ENCODE measurements at places on chromosomes 3 and 15.

- no peaks in the 10 kb centered on the region for H3K4me1 ChIP-seq
- no peak overlapping the region for H3K27ac ChIP-seq
- no peaks in the 10 kb centered on the region for H3K36me3 ChIP-seq
- no peak for DNase-seq
These were observed 75.4 kb upstream of the SLC25A26 start for GRCh38 chr3:66145408-66145733.

GRCh38 chr3:99962703-99963102, 145.0 kb downstream of the CMSS1 start:
- no peak for DNase-seq
- no peaks in the 10 kb centered on the region for H3K27me3 ChIP-seq
- H3K4me3 ChIP-seq: no peak overlapping the region
- no peak overlapping the region for H3K27ac ChIP-seq

DNA sequence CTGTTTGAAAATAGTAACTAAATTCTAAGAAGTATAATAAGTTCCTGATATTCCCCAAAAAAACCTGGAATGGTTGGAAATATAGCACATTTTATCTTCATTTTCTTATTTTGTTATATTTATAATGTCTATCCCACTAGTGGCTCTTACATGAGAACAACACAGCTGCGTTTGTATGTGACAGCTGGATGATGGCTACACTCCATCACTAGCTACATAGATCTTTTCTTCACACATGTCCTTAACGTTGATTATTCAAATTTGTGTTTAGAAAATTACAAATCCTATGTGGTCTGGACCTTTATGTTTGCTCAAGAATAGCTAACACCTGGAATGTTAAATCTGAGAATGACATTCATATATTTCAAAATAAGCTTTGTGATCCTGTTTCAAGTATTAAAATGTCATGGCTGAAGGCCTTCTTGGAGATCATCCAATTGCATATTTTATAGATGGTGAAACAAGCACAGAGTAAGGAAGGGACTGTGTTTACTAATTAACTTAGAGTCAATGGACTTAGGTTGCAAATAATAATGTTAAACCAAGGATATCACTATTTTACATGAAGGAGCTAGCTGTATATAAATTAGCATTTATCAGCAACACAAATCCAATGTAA, 60.8 kb downstream of the ATP13A5 start:
- H3K36me3 ChIP-seq: no peaks in the 10 kb centered on the region
- DNase-seq: no peak
- H3K27me3 ChIP-seq: peaks cover 14% of the 10 kb centered on the region
- H3K27ac ChIP-seq: no peak overlapping the region
- no peak overlapping the region for H3K4me3 ChIP-seq
- H3K4me1 ChIP-seq: no peaks in the 10 kb centered on the region

DNA sequence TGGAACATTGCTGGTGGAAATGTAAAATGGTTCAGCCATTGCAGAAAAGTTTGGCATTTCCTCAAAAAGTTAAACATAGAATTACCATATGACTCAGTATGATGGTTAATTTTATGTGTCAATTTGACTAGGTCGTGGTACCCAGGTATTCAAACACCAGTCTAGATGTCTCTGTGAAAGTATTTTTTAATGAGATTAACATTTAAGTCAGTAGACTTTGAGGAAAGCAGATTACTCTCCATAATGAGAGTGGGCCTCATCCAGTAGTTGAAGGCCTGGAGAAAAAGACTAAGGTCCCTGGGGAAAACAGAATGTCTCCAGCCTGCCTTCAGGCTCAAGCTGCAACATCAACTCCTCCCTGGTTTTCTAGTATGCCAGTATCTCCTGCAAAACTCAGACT, 42.3 kb upstream of the TMEM87A start:
- H3K36me3 ChIP-seq: peaks cover 16% of the 10 kb centered on the region
- no peaks in the 10 kb centered on the region for H3K27me3 ChIP-seq
- H3K4me1 ChIP-seq: no peaks in the 10 kb centered on the region
- no peak overlapping the region for H3K4me3 ChIP-seq

- H3K4me1 ChIP-seq: no peaks in the 10 kb centered on the region
- no peak overlapping the region for H3K4me3 ChIP-seq
- no peak for DNase-seq
- H3K36me3 ChIP-seq: no peaks in the 10 kb centered on the region
- H3K27me3 ChIP-seq: no peaks in the 10 kb centered on the region
These were observed 99.8 kb upstream of the BFSP2 start for GRCh38 chr3:133300102-133300501.

DNA sequence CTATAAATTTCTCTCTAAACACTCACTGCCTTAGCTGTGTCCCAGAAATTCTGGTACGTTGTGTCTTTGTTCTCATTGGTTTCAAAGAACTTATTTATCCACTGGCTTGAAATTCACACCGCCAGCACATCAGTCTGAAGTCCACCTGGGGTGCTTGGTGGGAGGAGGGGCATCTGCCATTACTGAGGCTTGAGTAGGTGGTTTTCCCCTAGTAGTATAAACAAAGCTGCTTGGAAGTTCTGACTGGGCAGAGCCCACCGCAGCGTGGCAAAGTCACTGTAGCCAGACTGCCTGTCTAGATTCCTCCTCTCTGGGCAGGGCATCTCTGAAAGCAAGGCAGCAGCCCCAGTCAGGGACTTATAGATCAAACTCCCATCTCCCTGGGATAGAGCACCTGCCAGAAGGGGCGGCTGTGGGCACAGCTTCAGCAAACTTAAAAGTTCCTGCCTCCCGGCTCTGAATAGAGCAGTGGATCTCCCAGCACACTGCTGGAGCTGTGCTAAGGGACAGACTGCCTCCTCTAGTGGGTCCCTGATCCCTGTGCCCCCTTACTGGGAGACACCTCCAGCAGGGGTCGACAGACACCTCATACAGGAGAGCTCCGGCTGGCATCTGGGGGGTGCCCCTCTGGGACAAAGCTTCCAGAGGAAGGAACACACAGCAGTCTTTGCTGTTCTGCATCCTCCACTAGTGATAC, 114.1 kb downstream of the SUCLG2 start:
- H3K4me3 ChIP-seq: no peak overlapping the region
- peaks cover 32% of the 10 kb centered on the region for H3K36me3 ChIP-seq
- no peak for DNase-seq
- no peaks in the 10 kb centered on the region for H3K27me3 ChIP-seq

DNA sequence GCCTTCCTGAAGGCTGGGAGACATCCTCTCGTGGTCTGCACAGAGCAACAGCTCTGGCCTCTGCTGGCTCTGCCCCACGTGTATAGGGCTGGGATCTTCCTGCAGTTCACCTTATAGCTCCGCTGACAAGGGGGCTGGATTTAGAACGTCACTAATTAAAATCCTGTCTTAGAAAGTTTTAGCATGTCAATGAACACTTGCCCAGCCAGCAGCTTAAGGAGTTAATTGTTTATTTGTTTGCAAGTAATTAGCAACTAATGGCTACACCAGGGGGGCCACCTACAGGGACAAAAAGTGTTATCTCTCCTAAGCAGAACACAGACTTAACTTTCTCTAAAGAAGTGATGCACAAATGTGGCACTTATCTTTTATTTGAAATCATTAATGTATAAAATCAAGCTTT, at the start of gene HESX1:
Gene HESX1 (minus strand): TSS at position 84 of the 403 bp plus-strand sequence. CDS start 60 bp downstream, at position 24.
- H3K4me3 ChIP-seq: no peak within 1 kb of the TSS
- H3K27ac ChIP-seq: no peak within 1 kb of the TSS

DNA sequence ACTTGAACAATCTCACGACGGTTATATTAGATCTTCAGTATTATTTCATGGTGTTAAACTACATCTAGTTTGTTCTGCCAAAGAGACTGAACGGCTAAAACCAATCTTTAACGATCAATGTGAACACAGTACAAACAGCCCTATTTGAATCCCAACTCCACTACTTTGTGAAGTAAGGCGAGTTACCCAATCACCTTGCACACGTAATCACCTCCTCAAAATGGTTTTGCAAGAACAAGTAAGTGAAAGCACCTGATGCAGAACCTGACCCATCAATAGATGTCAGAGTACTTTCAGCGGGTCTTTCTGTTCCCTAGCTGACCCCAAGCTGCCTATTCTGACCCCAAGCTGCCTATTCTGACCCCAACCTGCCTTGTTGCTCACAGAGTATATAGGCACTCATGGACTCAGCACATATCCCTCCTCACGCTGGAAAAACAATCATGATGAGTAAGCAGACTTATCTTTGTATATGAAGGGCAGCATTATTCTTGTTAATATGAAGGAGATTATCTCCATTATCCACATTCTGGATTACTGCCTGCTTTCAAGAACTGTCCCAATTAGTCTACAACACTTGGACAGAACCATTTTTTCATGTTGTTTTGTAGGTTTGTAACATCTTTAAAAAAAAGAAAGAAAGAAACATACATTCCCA, 3.7 kb downstream of the KPNA1 start:
- no peaks in the 10 kb centered on the region for H3K27me3 ChIP-seq
- H3K27ac ChIP-seq: peak overlapping the region; percentile 35
- no peak overlapping the region for H3K4me3 ChIP-seq
- no peak for DNase-seq

DNA sequence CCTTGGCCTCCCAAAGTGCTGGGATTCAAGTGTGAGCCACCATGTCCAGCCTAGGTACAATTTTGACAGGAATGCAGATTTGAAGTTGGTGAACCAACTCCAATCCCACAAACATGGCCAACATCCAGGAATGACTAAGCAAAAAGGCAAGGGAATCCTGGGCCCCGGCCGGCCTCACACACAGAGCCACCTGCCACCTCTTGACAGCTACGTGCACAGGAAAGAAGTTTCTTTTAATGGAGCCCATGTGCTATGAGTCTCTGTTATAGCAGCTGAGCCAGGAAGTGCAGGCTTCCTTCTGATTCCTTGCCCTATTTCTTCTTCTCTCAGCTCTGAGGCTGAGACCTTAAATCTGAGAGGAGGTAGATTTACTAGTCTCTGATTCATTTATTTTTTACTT, 8.8 kb downstream of the TMEM40 start:
- H3K27ac ChIP-seq: peak overlapping the region; percentile 30
- no peak overlapping the region for H3K4me3 ChIP-seq
- no peaks in the 10 kb centered on the region for H3K36me3 ChIP-seq
- no peak for DNase-seq

DNA sequence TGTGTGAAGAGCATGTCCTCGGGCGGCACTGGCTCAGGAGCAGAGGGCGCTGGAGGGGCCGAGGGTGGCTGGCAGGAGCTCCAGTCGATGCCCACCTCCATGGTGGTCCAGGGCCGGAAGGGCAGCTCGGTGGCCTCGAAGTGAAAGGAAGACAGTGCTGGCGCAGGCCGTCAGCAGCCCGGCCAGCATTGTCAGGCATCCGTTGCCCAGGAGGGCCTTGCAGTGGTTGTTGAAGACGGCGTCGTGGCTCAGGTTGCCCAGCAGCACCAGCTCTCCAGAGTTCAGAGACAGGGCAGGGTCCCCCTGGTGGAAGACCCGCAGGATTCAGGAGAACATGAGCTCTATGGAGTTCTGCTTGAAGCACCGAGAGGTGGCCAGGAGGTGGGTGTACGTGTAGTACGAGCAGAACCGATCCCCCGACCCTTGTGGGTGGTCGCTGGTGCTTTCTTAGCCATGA, 16.5 kb upstream of the SIAH2 start:
- H3K36me3 ChIP-seq: no peaks in the 10 kb centered on the region
- no peaks in the 10 kb centered on the region for H3K4me1 ChIP-seq
- H3K27ac ChIP-seq: no peak overlapping the region
- H3K27me3 ChIP-seq: no peaks in the 10 kb centered on the region

DNA sequence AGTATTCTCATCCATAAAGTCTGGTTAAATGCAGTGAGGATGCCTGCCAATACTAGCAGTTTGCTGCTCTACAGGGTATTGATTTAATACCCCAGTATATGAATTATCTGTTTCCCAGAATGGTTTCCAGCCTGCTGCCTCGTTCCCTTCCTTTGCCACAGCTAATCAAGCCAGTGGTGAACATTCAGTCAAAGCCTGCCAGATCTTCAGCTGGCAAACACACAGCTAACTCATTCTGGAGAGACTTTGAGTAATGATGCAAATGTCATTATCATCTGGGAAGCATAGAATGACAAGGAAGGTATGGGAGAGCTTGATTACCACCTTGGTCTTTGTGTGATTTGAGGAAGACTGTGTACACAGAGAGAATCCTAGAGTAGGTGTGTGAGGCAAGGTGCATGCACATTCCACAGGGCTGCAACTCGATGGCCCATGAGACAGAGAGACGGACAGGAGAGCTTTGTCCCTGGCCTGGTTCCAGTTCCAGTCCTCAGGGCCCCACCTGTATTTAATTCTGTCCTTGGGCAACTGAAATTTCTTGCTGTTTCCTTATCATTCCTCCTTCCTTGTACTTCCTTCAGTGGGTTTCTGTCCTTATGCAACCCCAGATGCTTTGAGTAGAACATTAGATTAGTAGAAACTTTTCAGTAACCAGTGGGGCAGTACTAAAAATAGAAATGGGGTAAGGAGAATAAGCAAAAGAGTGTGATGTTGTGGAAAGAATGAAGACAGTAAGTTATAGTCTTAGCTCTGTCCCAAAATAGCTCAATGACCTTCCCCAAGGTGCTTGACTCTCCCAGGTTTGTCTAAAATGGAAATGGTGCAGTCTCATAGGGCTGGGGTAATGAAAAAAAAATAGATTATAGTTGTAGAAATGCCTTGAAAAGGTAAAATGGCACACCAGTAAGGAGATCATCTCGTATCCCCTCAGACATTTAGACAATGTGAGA, 72.5 kb downstream of the MITF start:
- no peak overlapping the region for H3K4me3 ChIP-seq
- no peak for DNase-seq
- no peak overlapping the region for H3K27ac ChIP-seq
- no peaks in the 10 kb centered on the region for H3K27me3 ChIP-seq

GRCh38 chr15:38072348-38073177, 138.1 kb downstream of the TMCO5A start:
- peak; percentile 87 for DNase-seq
- H3K4me3 ChIP-seq: peak overlapping the region; percentile 72
- H3K4me1 ChIP-seq: peaks cover 77% of the 10 kb centered on the region

- no peak for DNase-seq
- peaks cover 3% of the 10 kb centered on the region for H3K4me1 ChIP-seq
- no peak overlapping the region for H3K27ac ChIP-seq
- no peak overlapping the region for H3K4me3 ChIP-seq
These were observed 58.0 kb downstream of the FRMD5 start for GRCh38 chr15:44136991-44137477.

DNA sequence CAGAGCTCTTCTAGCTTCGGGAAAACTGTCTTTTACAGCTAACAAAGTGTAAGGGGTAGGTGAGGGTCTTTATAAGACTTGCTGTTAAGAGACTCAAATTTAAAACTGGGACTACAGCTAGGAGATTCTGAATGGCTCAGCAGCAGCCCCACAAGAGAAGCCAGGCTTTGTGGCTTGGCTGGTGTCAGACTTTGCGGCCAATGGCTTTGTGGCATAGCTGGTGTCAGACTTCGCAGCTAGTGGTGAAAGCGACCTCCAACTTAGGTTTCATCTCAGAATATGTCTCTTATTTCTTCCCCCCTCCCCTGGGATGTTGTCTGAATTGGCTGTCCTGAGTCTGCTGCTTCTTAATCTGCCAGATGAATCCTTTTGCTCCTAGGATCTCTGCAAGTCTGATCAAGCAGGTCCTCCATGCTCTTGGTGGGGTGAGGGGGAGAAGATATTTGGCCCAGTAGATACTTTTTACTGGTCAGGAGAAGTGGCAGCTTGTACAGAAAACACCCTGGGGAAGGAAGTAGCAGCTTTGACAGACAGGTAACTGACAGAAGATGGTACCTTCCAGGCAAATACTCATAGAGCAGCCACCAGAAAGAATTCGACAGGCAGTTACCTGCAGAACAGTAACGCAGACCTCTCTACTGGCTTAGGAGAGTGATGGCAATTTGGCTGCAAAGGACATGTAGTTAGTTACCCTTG, 8.4 kb downstream of the BOC start:
- no peak for DNase-seq
- peak overlapping the region; percentile 27 for H3K27ac ChIP-seq
- H3K27me3 ChIP-seq: no peaks in the 10 kb centered on the region
- H3K4me1 ChIP-seq: peaks cover 47% of the 10 kb centered on the region
- no peak overlapping the region for H3K4me3 ChIP-seq

Measured in mesothelial cell of epicardium (in vitro differentiated cells).